CD4-positive, alpha-beta memory T cell (primary cell): ENCODE measurements at places on chromosomes 16 and 17. TPM values are rescaled to one million over a fixed set of nuclear protein-coding genes. Genes with fewer than 3 reads are reported as not detected.

The EME1 gene
- 0.41 TPM for total RNA-seq

The TMIGD1 gene
- not detected for total RNA-seq

The DNAI2 gene
- 6.0 TPM for total RNA-seq

The TMEM106A gene
- total RNA-seq: 12.5 TPM

The ALDH3A1 gene
- not detected for total RNA-seq

The SLC13A2 gene
- total RNA-seq: not detected

The SCARF1 gene
- 1.6 TPM for total RNA-seq
